ENCODE measurements at places on chromosomes 1 and 21.

DNA sequence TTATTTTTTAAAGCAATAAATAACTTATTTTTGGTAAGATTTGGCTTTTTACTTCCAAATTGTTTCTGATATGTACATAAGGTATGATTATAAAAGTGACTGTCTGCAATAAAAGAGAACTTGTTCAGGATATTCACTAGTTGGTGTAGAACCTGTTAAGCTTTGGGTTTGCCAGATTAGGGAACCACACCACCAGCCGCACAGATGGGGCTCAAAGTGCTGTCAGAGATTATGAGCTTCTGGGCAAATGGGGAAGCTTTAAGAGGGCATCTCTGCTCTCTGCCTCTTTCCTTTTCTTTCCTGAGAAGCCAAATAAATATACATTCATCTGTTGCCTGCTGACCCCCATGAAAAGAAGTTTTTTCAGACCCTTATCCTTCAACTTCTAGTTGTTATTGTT lies 25.4 kb downstream of the IVNS1ABP start:
- DNase-seq, result no peak

GRCh38 chr1:171817511-171818265 lies 23.6 kb upstream of the DNM3 start:
- DNase-seq, result no peak

GRCh38 chr1:183604815-183605214 lies 14.6 kb upstream of the NCF2 start:
- no peak for DNase-seq

DNA sequence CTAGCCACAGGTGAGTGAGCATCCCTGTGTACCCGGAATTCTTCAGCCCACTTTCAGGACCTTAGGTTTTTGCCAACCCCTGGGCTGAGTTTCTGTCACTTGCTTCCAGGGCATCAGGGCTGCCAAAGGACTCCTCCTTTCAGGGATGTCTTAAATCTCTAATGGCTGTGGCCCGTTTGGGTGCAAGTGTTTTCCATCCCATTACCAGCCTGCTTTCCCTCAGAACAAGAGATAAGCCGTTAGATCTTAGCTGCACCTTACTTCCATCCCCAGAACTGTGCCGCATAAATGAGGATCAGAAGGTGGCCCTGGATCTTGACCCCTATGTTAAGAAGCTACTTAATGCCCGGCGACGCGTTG lies 652 bp downstream of the SNAPIN start:
- DNase-seq, result no peak

- DNase-seq, result no peak
Measured at GRCh38 chr1:201127755-201128455, 921 bp upstream of the ASCL5 start.

GRCh38 chr1:246527402-246528088 lies 20.5 kb upstream of the SMYD3 start:
- no peak for DNase-seq

- no peak for DNase-seq
Measured at GRCh38 chr1:171790318-171790717, 8.9 kb downstream of the METTL13 start.

- DNase-seq, result peak; percentile 63
Measured at GRCh38 chr1:85465099-85465785, at the start of gene DDAH1. DDAH1 (minus strand) TSS chr1:85465159; CDS start chr1:85465045, 114 bp downstream.

DNA sequence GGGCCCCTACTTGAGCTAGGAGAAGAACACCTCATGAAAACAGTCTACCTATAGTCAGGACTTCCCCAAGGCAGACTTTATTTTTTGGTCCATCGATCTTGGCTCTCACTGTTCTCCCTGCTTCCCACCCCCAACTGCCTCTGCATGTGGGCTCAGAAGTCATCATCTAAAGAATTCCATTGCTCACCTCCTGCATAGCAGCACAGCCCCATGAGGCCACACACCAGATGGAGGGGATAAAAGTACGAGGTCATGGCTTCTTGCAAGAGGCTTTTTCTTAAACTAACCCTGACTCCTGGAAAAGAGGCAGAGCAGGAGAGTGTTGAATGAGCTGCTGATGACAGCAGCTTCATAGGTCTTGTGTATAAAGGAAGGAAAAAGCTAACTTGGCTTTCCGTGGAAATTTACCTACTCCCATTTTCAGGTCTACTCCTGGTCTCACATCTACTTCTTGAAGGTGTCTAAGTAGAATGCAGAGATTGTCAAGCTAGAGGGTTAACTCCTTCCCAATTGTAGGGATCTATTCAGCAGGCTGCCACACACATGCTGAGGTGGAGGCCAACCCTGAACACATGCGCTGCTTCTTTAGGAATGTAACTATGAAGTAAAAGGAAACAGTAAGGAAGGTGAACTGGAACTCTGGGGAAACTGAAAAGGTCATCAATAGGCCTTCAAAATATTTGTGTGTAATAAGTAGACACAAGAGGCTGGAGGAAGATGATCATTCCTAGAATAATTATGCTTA lies 18.7 kb downstream of the WNT2B start:
- no peak for DNase-seq

DNA sequence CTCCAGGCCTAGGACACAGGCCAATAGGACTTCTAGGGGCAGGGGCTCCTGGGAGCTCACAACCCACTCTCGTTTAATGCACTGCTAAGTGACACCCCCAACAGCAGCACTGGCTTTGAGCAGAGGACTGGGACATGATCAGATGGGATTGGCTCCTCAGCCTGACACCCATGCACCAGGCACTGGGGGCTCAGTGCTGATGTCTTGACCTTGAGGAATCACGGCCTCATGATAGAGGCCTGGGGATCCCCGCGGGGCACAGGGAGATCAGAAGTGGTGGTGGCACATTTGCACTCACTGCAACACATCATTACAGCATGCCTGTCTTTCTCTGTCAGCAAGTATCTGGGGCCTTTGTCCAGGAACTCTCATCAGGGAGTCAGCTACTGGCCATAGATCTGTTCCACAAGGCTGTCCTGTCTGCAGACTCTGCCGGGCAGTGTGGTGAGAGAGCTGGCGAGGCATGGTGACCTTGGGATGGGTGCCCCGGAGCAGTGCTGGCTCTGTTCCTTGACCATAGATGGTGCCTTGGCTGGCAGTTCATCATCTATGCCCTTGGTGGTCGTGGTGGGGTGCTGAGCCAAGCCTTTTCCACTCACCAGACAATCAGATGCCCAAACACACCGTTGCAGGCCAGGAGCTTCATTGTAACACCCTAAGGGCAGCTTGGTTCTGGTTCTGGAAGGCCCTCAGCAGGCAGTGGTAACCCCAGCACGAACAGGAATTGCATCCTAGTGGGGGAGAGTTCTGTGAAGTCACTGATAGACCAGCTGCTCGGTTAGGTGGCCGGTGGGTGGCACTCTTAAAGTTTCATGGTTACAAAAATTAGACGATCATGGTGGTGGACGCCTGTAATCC lies 22.2 kb upstream of the PARP1 start:
- no peak for DNase-seq

DNA sequence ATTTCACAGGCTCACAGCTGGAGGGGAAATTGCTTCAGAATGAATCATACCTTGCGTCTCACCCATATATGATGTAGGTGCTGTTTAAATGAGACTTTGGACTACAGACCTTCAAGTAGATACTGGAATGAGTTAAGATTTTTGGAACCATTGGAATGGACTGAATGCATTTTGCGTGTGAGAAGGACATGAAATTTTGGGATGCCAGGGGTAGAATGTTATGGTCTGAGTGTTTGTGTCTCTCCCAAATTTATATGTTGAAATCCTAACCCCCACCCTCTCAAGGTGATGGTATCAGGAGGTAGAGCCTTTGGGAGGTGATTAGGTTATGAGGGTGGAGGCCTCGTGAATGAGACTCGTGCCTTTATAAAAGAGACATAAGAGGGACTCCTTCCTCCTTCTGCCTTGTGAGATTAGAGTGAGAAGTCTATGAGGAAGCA lies 41.4 kb downstream of the KCNK1 start:
- DNase-seq, result no peak

DNA sequence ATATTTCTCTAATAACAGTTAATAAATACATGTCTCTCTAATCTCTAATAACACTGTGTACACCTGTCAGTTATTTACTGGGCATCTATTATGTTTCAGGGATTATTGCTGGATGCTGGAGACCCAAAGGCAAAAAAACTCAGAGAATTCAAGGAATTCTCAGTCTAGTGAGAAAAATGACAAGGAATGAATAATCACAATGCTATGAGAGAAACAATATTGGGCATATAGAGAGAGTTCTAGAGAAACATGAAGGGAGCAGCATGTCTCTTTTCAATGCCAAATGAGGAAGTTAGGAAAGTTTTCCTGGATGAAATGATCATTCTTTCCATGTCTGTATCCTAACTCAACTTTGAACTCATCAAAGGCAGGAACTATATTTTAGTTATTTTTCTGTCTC lies 82.8 kb downstream of the TNFSF18 start:
- DNase-seq, result no peak

DNA sequence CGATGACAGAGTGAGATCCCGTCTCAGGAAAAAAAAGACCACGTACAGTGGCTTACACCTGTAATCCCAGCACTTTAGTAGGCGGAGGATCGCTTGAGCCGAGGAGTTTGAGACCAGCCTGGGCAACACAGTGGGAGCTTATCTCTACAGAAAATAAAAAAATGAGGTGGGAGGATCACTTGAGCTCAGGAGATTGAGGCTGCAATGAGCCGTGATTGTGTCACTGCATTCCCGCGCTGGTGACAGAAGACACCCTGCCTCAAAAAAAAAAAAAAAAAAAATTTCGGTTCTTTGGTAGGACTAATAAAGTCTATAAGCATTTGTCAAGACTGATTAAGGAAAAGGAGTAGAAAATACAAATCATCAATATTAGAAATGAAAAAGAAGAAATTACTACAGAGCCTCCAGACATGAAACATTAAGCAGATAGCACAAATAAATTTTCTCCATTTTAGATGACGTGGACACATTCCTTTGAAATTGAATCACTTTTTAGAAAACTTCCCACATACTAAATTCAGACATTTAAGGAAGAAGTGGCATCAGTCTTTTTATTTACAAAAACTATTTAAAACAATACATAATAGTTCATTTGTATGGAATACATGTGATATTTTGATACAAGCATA lies 30.4 kb downstream of the MORC3 start:
- DNase-seq, result no peak

- DNase-seq, result no peak
Measured at GRCh38 chr1:15388201-15388880, 21.3 kb upstream of the EFHD2 start.

- DNase-seq, result no peak
Measured at GRCh38 chr1:194816859-194817258, 1630.4 kb upstream of the B3GALT2 start.

DNA sequence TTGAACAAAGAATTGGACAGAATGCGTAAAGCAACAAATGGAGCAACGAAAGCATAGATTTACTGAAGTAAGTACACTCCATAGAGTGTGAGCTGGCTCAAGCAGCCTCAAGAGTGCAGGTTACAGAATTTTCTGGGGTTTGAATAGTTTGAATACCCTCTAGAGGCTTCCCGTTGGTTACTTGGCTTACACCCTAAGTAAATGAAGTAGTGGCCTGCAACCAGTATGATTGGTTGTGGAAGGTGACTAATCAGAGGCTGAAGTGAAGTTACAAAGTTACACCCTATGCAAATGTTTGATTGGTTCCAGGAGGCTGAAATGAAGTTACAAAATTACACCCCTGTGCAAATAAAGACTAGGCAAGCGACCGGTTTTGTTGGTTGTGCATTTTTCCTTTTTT lies 10.9 kb downstream of the TCEANC2 start:
- no peak for DNase-seq

DNA sequence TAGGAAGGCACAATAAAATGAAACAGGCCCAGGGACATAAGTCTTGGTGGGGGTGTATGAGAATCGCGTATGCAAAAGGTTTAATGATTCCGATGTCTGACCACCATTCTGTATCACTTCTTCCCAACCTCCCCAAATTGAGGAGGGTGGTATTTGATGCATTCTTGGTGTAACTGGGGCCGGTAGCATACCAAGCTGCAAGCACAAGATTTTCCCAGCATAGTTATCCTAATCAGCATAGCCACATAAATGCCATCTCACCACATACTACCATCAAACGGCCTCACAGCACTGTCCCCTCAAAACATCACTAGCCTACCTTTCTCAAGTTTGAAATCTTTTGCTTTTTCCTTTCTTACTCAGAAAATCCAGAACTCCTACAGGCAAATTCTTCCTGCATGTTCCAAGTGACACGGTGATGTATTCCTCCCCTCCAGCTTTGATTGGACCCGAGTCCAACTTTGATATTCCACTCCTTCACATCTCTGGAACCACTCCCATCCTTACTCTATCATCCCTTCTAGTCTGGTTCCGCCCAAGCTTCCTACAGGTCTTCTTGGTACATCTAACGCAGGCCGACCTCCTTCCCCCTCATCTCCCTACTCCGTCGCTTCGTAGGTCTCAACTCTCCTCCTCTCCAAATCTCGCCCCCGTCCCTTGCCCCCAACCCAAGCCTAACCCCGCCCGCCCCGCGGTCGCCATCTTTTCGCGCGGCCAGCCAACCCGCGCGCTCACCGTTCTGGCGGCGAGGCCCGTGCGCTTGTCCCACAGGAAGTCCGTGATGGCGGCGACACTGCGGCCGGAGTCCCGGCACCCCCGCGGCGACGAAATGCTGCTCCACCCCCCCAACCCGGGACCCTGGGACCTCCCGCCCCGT lies 600 bp downstream of the CLK2 start:
- DNase-seq, result no peak

GRCh38 chr1:177106614-177107365 lies 57.7 kb downstream of the ASTN1 start:
- DNase-seq, result no peak

DNA sequence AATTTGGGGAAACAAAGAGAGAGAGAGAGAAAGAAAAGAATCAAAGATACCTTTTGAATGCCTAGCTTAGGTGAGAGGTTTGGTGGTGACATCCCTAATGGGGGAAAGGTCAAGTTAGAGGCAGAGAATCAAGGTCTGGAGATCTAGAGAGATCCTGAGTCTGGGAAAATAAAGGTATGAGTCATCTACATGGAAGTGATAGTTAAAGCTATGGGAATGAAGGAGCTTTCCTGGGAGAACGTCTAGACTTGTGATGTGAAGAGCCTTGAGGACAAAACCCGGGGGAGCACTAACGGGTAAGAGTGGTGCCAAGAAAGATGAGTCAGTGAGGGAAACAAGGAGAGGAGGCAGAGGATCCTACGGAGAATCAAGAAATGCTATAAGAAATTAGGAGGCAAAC lies 110.8 kb upstream of the RUNX1 start:
- DNase-seq, result no peak

DNA sequence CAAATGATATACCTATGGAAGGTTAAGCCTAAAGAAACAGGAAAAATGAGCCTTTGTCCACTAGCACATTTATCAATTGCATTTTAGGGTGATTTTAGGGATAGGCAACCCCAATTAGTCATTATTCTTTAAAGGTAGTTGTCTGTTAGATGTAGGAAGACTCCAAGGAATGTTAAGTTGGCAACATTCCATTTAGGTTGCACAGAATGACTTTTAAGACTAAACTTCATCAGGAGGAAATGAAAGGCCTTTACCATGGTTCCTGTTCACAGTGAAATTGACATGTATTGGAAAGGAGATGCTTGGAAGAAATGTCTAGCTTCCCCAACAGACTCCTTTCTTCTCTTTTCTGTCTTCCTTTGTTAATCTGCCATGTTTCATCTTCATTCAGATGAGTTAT lies 1.6 kb upstream of the APOBEC4 start:
- no peak for DNase-seq
